ENCODE measurements at places on chromosomes 7 and 10.

DNA sequence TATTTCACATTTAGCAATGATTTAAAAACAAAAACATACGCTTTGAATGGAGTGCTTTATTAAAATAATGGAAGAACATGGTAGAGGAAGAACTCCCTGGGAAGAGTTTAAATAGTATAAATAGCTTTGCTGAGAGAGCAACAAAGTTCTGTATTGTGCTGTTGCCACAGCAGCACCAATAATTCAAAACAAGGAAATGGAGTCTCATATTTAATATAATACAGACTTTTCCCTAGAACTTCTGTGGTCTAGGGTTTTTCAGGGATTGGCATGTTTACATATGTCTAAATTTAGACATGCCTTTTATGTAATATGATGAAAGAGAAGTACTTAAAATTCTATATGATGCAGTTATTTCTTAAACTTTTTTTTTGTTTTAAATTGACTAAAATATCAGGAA, 217.2 kb upstream of the HDAC9 start:
- no peak for DNase-seq

- no peak for DNase-seq
Observed at GRCh38 chr10:14601326-14601725, 173.4 kb downstream of the FAM107B start.

DNA sequence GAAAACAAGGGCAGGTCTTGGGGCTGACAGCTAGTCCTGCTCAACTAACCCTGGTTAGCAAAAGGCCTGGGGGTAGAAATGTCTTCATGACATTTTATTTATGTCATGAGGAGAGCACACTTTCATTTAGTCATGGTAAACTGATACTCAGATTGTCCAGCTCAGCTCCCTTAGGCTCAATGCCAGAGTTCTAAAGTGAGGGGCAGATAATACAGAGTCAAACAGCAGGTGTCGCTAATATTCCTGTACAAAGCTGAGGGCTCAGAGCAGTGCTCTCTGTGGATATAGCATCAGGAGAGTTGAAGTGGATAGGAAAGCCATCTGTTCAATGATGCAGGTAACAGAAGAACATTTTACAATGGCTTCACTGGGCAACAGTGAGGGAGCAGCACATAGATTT, 26.8 kb upstream of the CALCR start:
- no peak for DNase-seq

DNA sequence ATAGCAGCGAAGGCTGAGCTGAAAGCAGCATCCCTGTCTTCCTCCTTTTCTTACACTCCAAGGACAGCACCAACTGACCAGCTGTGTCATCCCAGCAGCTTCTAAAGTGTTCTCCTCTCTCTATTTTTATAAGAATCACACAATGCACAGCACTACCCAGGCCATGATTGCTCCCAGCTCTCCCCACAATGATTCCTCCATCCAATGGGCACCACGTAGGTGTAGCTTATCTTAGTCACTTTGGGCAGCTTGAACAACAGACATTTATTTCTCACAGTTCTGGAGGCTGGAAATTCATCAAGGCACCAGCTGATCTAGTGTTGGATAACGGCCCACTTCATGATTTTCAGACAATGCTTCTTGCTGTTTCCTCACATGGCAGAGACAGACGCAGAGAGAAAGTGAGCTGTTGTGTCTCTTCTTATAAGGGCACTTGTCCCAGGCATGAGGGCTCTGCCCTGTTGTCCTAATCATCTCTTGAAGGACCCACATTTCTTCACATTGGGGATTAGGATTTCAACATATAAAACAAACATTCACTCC, 92.0 kb upstream of the CDC14C start:
- DNase-seq: no peak

DNA sequence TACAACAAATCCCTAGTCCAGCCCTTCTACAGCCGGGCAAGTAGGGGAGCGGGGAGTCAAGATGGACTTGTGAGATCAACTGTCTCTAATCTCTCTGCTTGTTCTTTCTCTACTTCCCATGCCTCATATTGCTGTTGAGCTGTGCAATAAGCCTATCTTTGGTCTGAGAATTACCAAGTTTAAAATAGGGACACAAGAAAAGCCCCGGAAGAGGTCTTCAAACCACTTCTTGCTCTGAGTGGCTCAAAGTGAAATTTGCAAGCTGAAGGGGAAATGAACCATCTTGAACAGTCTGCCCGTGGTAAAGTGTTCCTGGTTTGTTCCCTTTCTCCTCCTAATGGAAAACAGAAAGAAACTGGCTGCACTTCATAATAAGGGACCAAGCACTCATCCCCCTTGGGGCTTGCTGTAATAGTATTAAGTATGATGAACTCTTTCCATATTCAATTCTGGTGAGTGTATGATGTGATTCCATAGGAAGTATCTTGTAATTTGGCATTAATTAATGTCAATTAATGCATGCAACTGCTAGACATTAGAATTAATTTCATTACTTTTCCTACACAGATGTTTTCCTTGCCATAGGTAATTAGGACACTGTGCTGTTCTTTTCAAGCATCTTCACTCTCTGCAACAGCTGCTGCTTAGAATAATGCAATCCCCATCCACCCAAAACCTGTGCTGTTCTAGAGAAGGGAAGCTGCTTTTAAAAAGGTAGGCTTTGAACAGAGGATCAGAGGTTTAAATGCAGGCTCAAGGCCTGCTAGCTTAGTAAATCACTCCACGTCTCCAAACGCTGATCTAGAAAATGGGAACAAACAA, 449.6 kb downstream of the SORCS1 start:
- no peak for DNase-seq

GRCh38 chr10:52488606-52489485, 174.8 kb downstream of the DKK1 start:
- DNase-seq: peak; percentile 61

DNA sequence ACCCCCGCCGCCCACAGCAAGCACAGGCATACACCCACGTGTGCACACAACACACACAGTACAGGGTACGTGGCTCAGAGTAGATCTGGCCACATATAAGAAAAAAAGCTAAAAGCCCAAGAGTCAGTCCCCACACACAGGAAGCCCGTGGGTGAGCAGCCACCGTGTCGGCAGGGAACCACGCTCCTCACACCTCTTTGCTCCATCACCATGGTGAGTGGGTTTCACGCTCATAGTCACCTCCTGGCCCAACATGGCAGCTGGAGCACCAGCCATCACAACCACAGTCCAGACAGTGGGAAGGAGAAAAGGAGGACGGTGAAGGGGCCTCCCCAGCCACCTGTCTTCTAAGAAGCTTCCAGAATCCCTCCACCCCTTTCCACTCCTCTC, 76.0 kb upstream of the PDGFA start:
- no peak for DNase-seq

DNA sequence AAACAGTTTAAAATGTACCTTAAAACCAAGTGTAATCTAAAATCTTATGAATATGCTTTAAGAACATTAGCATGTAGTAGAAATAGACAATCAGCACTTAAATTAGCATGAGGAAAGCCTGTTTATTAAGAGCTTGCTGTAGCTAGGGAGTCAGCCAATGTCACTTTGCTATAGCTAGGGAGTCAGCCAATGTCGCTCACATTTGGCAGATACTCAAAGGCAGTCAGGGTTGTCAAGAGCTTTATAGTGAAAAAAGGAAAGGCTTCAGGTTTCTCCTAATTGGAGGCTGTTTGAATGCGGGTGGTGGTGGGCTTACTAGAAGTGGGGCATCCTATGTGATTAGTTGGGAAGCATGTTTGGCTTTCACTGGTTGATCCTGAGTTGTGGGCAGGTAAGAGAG, 226.2 kb upstream of the DGKB start:
- DNase-seq: no peak

GRCh38 chr10:86688398-86688921, 20.1 kb downstream of the LDB3 start:
- DNase-seq: peak; percentile 70

DNA sequence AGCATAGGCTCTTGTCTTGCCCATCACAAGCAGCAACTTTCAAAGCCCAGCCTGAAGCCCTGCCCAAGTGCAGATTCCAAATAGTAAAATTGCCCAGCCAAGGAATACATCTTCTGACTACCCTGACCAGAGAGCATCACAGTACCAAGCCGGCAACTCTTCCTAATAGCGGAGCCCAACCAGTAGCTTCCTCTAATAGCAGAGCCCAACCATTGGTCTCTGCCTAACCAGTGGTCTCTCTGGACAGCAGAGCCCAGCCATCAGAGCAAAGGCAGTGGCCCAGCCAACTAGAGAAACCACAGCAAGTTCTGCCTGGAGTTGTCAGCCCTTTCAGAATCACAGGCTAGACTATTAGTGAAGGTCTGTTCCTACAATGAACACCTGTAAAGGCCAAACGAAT, 285.6 kb downstream of the HGF start:
- DNase-seq: peak; percentile 86

- no peak for DNase-seq
Observed at GRCh38 chr10:100129424-100129823, 47.8 kb upstream of the CPN1 start.

DNA sequence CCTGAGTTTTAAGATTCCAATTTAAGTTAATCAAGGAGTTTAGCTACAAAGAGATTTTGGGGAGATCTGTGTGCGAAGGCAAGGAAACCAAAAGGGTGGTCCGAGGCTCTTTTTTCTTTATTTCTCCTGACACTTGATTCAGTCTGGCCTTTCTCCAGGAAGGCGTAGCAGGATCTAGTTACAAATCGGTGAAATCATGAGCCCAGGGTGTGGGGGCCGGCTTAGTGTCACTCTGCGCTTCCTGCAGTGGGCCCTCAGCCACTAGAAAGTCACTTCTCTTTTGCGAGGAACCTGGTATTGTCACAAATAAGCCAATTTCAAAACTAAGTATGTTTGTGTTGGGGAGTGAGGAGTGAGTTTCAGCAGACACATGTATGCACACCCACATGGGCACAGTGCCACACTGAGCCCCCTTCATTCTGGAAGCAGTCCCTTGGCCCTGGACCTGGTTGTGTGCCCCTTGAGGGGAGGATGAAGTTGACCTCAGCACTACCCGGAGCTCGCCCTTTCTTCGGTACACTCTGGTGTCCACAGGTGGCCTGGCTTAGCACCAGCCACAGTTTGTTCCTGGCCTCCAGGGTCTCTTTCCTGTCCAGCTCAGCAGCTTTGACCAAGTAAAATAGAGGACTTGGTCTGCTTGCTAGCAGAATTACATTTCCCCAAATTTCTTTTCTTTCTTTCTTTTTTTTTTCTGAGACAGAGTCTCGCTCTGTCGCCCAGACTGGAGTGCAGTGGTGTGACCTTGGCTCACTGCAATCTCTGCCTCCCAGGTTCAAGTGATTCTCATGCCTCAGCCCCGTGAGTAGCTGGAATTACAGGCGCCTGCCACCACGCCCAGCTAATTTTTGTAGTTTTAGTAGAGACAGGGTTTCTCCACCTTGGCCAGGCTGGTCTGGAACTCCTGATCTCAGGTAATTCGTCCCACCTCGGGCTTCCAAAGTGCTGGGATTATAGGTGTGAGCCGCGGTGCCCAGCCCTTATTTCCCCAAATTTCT, 84.0 kb upstream of the BTBD16 start:
- peak; percentile 34 for DNase-seq

- DNase-seq: no peak
Observed at GRCh38 chr7:136993377-136993776, 124.9 kb downstream of the CHRM2 start.

- peak; percentile 100 for DNase-seq
Observed at GRCh38 chr10:29658984-29659965, 24.5 kb upstream of the SVIL start.

- no peak for DNase-seq
Observed at GRCh38 chr7:29500719-29501118, 62.9 kb upstream of the PRR15 start.

DNA sequence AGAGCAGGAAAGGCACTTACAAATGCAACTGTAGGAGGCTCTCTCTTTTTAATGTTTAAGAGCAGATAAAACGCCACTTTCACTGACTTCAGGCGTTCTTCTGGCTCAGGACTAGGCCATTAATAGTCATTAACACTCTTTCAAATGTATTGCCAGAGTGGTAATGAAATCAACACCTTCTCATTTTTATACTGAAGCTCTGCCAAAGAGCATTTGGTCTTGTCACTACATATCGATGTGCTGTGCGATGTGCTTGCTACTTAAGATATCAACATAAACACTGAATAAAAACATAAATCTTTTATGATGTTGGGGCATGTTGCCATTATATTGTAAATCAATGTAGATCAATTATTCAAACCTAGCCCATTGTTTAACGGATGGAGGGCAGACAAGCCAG, 634.7 kb downstream of the ARL4A start:
- no peak for DNase-seq

Measured in IMR-90 (cell line).